Mucosa of descending colon (tissue), 3 donors: ENCODE measurements at places on chromosomes 5 and 9. TPM values are rescaled to one million over a fixed set of nuclear protein-coding genes. Genes with fewer than 3 reads are reported as not detected.

- no peak for DNase-seq
Measured at GRCh38 chr5:132821350-132821749, 8.2 kb downstream of the SOWAHA start.

Gene IFNA6
- not detected for total RNA-seq

DNA sequence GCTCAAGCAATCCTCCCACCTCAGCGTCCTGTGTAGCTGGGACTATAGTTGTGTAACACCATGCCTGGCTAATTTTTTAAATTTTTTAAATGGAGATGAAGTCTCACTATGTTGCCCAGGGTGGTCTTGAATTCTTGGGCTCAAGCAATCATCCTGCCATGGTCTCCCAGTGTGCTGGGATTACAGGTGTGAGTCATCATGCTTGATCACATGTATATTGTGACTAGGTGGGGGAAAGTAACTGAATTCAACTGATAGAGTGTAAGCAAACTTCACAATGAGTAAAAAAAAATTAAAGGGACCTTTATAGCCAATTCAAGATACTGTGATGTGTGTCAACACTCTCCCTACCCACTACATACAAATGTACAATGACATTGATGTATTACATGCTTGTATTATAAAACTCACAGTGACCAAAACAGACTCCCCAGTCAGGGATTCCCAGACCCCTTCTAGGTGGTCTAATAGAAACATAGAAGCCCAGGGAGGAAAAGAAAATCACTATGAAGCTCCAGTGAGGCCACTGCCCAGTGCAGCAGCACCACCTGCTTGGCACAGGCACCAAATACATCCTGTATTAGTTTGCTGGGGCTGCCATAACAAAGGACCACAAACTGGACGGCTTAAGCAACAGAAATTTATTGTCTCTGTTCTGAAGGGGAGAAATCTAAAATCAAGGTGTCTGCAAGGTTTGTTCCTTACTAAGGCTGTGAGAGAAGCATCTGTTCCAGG is 8.8 kb downstream of the PLGRKT start:
- DNase-seq, result no peak

Gene BARHL1
- not detected for total RNA-seq

Gene SNCAIP
- 1.2 TPM for total RNA-seq

Gene ADCY2
- total RNA-seq, result 2.2 TPM

- DNase-seq, result no peak
Measured at GRCh38 chr5:132768485-132768868, 8.6 kb downstream of the SEPTIN8 start.

Gene STK32A
- total RNA-seq, result 0.43 TPM

Gene TLX3
- not detected for total RNA-seq

- no peak for DNase-seq
Measured at GRCh38 chr5:103512500-103512899, 50.1 kb downstream of the NUDT12 start.

DNA sequence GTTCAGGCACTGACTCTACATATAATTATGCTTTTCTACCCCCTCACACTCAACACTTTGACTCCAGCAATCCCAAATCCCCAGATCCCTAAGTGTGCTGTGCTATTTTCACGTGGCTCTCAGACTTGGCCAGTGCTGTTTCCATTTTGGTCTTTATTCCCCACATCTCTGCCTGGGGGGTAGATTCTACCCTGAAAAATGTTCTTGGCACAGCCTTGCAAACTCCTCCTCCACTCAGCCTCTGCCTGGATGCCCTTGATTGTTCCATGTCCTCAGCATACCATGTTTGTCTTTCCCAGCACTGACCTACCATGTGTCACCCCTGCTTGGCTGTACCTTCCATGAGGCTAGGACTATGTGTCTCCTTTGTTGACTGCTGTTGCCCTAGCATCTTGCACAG is 43.0 kb downstream of the FXN start:
- DNase-seq, result no peak

Gene CACNA1B
- 0.12 TPM for total RNA-seq

Gene PSAT1
- total RNA-seq, result 3.4 TPM

Gene SURF2
- 11.4 TPM for total RNA-seq

Gene DIPK1B
- total RNA-seq, result 10.0 TPM

- DNase-seq, result no peak
Measured at GRCh38 chr9:137697193-137697592, 78.4 kb downstream of the EHMT1 start.

DNA sequence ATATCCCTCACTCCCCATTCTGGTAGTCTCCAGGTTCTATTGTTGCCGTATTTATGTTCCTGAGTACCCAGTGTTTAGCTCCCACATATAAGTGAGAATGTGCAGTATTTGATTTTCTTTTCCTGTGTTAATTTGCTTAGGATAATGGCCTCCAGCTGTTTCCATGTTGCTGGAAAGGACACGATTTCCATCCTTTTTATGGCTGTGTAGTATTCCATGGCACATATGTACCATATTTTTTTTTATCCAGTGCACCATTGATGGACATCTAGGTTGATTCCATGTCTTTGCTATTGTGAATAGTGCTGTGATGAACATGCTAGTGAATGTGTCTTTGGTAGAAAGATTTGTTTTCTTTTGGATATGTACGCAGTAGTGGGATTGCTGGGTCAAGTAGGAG is 98.2 kb downstream of the NNT start:
- no peak for DNase-seq

Gene NXNL2
- total RNA-seq, result not detected
